Sigmoid colon (tissue), 7 donors: ENCODE measurements at places on chromosomes 3 and 15. TPM values are rescaled to one million over a fixed set of nuclear protein-coding genes. Genes with fewer than 3 reads are reported as not detected.

FBXO45 gene
- 6.9 TPM for total RNA-seq

- no peak for DNase-seq
These were observed 625.6 kb upstream of the SGO1 start for GRCh38 chr3:20811631-20812030.

- no peak for DNase-seq
These were observed 27.0 kb upstream of the TSPAN3 start for GRCh38 chr15:77097921-77098320.

GRCh38 chr3:188234132-188234531 lies 80.2 kb downstream of the LPP start:
- no peak for DNase-seq

DNA sequence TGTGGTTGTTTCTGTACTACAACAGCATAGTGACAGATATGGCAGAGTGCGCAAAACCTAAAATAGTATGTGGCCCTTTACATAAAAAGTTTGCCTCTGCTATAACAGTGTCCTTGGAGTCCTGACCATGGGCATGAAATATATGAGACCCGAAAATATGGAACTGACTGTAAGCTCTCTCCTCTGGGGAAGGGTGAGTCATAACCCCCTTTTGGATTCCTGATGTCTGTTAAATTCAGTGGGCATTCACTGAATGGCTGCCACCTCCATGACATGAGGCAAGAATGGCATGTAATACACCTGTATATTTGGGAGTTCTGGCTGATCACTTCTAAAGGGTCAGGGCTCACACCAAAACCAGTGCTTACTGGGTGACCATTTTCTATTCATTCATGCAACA lies 6.1 kb downstream of the TBC1D2B start:
- DNase-seq = no peak

REC114 gene
- not detected for total RNA-seq

DNA sequence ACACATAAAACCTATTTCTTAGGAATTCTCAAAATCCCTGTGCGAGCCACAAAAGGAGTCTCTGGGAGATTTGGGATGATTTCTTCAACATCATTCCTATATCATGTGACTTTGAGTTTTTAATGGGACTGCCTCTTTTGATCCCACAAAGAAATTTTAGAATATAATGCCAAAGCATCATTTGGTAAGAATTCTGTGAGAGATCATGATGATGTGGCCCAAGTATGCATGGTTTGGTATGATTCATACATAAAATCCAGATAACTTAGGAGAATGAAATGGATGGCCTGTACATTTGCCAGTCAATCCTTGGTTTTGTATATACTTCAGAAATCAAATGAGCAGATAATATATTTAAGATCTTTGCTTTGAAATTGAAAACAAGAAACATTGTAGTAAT lies 61.3 kb downstream of the UBE2E2 start:
- DNase-seq = no peak

MYL3 gene
- total RNA-seq = 3.9 TPM

ERC2 gene
- total RNA-seq = 2.9 TPM
